ENCODE measurements at places on chromosomes 4 and X. TPM values are rescaled to one million over a fixed set of nuclear protein-coding genes. Genes with fewer than 3 reads are reported as not detected.

DMP1 gene
- total RNA-seq = not detected

SSX2 gene
- not detected for total RNA-seq

NRK gene
- total RNA-seq = 3.4 TPM

ETDA gene
- total RNA-seq = not detected

HPGDS gene
- not detected for total RNA-seq
